Activated CD4-positive, alpha-beta T cell treated with anti-CD3 and anti-CD28 coated beads, Interleukin-2, Interleukin-4, amounts not matched to agents 100 ng/mL and 50 ng/mL, durations not matched to agents 16 hours and 8 hours (primary cell): ENCODE measurements at places on chromosomes 3 and 15.
A peak's percentile ranks its signal among the peaks of the same experiment; 100 is the strongest.

DNA sequence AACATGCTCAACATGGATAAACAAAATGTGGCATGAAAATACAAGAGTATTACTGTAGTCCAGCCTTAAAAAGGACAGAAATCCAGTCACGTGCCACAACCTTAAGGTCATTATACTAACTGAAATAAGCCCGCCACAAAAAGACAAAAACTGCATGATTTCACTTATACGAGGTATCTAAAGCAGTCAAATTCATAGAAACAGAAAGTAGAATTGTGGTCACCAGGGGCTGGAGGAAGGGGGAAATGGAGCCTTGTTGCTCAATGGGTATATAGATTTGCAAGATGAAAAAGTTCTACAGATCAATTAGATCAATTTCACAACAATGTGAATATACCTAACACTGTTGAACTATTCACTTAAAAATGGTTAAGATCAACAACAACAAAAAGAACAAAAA, 7.4 kb downstream of the GLB1 start:
- peak; percentile 61 for DNase-seq

GRCh38 chr3:63968612-63969350, 54.5 kb downstream of the PSMD6 start:
- no peak for DNase-seq

DNA sequence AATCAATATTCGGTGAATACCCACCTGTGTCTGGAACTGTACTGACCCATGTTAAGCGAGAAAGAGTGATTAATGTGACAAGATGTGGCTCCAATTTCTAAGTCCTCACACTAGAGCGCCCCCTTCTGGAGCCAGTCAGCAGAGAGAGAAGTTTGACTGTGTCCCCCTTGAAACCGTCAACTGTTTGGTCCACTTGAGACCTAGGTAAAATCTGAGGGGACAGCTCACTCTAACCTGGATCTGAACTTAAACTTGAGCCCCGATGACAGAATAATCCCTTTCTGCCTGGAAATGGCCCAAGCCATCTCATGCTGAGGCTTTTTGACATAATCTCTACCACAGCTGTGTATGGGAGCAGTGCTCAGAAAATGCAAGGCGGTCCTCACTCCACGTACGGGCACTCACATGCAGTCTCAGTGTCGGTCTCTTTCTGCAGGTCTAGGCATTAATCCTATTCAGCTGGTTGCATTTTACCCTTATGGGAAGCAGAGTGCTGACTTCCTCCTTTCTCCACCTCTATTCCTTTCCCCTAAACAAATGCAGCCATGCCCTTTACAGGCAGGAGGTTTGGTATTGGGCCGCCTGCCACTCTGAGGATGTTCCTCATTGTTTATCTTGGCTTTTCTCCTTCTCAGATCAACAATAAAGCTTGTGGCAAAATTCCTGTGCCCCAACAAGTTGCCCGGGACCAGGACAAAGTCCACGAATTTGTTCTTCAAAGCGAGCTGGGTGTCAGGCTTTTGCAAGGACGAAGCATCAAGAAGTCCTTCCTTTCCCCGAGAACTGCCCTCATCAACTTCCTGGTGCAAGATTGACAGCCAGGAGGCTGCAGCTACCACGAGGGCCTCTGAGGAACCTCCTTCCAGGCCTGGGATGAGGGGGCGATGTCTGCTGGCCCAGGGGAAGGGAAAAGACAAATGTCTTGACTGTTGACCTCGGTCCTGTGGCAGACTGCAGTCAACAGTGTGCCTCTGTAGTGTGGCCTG, 47.5 kb upstream of the LIMD1 start:
- DNase-seq = peak; percentile 38

DNA sequence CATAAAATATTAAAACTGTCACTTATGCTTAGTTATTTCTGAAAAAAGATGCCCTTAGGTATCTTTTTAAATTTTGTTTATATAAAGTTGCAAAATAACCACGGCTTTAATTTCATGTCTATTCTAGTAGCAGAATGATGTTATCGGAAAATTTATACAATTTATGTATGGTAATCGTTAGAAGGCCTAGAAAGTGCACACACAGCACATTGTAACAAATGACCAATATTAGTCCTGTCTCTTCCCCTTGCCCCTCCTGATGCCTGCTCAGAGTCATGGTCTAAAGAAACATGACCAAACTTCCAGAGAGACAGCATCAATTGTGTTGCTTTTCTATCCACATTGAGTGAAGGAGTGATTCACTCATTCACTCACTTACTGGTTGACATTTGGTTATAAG, 6.2 kb upstream of the LPP start:
- DNase-seq = no peak

DNA sequence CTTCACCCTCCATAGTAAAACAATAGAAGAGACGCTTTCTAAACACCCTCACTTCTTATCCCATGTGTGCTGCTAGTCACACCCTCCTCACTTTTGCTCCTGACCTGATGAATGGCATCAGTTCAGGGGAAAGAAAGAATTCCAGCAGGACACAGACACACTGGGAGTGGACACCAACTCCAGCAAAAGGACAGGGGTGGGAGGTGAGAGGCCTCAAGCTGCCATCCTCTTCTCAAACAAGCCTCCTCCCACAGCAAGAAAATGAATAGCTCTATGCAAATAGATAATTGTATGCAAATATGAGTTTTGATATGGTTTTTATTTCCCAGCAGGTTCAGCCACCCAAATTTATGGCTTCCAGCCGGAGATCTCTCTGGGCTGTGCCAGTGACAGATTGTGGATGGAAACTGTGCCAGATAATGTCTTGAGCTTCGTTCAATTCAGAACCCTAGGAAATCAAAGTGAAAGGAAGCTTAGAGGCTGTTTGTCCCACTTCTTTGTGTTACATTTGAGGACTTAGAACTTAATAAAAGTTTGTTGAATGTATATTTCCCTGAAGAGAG, 209.3 kb upstream of the PPP2R3A start:
- DNase-seq = no peak
